ENCODE measurements at places on chromosomes 11 and 22.

DNA sequence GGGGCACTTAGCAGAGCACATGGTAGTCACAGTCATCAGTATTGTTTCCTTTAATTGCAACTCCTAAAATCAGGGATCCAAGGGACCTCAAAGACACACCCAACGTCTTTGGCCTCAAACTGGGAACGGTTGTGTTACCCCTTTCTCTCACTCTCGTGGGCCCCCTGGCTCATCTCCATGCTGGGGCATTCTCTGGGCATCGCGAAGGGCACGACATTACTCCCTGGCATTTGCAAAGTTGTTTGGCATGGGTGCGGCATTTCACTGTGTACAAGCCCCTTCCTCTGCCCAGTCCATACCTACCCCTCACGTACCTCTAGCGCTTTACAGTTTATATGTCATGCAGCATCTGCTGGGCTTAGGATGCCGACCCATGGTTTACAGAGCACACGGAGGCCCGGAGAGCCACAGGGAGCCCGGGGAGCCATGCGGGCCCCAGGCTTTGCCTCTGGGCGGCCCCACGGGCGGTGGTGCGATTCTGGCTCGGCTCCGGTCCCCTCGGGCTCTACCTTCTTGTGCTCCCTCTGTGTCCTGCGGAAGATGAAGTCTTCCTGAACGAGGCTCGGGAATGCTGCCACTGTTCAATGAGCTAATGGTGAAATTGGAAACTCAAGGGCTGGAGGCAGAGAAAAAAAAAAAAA lies 21.9 kb upstream of the CACNG2 start:
- no peak for DNase-seq

DNA sequence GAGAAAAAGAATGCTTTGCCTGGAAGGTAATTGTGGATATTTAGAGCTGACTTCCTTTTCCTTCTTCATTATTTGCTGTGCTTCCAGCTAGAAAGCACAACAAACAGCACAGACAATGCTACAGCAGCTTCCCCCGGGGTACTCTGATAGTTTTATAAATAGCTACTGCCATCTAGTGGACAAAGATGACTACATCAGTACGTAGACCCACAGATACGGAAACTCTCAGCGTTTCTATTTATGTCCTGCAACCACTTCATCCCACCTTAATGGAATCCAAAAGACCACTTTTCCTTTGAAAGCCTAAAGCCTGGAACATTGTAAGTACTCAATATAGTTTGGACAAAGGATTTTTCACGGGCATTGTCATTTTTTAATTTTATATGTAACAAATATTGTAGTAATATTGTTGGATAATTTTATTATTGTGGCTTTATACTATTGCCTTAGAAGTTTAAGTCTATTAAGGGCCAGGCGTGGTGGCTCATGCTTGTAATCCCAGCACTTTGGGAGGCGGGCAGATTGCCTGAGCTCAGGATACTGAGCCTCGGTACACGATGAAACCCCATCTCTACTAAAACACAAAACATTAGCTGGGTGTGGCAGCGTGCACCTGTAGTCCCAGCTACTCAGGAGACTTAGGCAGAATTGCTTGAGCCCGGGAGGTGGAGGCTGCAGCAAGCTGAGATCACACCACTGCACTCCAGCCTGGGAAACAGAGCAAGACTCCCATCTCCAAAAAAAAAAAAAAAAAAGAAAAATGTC lies 7.5 kb downstream of the HSPA8 start:
- no peak for DNase-seq

GRCh38 chr11:73625696-73626318 lies 20.6 kb upstream of the PLEKHB1 start:
- DNase-seq, result peak; percentile 39

DNA sequence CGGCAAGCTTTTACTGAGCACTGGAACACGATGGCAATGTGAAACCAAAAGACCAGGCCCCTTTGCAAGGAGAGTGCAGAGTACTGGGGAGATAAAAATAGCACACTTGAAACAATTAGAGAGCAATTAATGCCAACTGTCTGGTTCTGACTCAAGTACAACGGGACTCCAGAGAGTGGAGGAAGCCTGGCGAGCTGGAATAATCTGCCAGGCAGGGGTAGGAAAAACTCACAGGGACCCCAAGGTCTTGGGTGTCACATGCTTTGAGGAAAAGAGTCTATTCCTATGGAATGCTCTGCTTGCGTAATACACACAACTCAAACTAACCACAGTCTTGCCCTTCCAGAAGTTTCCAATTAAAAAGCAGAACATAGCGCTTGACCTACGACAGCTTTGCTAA lies 113.0 kb upstream of the CLMP start:
- DNase-seq, result no peak

GRCh38 chr11:7516475-7516874 lies 2.7 kb downstream of the PPFIBP2 start:
- no peak for DNase-seq

DNA sequence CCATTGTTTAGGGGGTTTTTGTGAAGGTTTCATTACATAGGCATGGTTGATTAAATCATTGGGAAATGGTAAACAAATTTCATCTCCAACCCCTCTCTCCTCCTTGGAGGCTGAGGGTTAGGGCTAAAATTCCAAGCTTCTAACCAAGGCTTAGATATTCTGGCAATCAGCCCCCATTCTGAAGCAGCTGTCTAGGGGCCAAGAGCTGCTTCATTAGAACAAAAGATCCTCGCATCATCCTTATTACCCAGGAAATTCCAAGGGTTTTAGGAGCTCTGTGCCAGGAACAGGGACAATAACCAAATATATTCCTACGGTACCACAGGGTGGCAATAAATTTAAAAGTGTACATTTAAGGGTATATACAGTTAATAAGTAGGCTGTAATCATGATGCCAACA lies 22.5 kb upstream of the EED start:
- DNase-seq, result no peak

DNA sequence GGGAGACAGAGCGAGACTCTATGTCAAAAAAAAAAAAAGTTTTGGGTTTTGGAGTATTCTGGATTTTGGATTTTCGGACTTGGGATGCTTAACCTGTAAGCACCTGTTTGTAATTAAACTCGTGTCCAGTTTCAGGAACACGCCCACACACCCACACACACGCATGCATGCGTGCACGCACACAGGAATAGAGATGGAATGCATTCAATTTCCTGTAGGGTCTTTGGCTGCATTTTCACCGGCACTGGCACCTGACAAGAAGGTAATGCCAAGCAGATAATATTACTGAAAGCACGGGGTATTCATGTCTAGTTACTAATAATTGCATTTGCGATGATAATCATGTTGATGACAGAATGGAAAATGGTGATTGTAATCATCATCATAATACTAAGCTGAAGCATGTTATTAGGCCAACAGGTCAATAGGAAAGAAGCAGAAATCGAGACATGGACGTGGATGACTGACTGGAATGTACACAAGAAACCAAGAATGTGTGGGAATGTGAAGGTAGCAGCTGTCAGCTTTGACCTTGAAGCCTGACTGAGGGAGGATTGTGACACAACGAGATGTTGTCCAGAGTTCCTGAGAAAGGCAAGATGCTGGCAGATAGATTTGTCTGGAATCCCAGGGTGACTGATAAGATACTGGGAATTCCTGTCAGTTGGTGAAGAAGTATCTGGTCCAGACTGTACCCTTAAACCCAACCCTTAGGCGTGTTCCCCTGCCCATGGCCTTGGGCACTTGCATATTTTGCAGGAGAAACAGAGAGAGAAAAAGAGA lies 108.6 kb downstream of the SYN3 start:
- no peak for DNase-seq

DNA sequence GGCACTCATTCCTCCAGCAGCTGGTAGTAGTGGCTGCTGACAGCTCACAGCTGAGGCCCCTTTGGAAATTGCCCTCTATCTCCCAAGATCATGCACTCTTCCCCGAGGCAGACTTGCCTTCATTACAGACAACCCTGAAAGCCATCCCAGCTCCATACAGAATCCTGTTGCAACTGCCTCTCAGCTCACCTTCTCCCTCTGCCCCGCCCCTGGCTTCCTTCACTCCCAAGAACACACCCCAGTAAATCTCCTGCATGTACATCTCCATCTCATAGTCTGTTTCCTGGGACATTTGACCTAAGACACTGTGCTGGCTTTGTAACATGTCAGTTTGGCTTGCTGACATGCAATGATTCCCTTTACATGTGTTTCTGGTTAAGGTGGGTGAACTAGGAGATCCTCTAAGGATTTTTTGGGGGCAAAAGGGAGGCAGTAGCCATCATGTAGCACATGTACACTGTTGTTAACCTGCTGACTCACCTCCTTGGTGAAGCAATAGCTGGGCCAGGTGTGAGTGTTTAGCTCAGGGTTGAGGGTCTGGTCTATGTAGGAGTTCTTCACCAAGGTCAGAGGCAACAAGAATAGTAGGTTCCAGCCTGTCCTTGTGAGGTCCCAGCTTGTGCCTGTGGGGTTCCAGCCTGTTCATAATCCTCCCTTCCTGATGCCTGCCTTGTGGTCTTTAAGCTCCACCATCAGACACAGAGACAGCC lies 179.6 kb downstream of the CSNK2A3 start:
- DNase-seq, result no peak
